ENCODE measurements at places on chromosomes 7 and 10.

GRCh38 chr7:42045961-42046360 is 191.0 kb downstream of the GLI3 start:
- no peak for DNase-seq

DNA sequence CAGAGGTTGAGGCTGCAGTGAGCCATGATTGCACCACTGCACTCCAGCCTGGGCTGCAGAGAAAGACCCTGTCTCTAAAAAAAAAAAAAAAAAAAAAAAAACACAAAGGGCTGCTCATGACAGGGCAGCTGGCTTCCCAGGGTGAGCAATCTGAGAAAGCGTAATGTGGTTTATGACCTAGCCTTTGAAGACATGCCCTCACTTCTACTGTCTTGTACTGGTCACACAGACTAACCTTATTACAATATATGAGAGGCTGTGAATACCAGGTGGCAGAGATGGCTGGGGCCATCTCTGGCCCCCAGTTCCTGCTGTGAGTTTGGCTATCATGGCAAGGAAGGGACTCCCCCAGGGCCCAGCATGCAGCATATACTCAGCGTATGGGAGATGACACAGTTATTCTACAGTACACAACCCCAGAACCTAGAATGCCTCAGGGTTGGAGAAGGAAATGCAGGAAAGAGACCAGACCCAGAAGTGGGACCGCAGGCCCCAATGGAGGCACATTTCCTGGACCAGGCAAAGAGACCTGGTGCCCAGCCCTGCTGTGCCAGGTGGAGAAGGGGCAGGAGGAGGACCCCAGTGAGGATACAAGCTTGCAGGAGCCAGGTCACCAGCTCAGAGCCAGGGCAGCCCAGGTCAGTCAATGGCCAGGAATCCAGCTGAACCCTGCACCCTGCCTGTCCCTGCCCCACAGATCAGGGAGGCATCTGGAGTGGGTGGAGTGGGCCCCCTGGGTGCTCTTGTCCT is 26.3 kb downstream of the NPTX2 start:
- DNase-seq: no peak

DNA sequence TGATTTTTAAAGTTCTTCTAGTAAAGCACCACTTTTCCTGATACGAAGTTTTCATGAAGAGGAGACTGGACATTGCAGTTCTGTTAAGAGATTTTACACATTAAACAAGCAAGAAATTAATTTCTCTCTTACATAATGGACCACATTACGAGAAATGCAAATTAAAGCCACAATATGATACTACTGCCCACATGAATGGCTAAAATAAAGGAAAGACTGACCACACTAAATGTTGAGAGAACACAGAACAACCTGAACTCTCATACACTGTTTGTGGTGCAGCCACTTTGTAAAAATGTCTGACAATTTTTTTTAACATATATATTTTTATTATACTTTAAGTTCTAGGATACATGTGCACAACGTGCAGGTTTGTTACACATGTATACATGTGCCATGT is 44.0 kb upstream of the HERPUD2 start:
- DNase-seq: no peak

GRCh38 chr7:28104041-28104541 is 76.5 kb downstream of the JAZF1 start:
- no peak for DNase-seq

DNA sequence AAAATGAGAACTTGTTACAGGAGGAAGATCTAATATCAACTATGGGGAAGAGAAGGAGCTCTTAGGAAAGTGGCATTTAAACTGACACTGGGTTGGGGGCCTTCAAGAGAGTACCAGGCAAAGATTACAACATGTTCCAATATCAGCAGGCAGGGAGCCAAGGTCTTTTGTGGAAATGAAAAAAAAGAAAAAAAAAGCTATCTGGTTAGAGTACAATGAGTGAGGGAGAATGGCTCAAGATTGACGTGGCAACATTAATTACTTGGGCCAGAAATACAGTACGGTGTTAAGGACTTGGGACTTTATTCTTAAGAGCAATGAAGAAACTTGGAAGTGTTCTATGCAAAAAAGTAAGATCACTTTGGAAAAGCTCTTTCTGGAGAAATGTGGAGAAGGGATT is 132.3 kb upstream of the CDK1 start:
- no peak for DNase-seq
